ENCODE measurements at places on chromosomes 3 and 15. TPM values are rescaled to one million over a fixed set of nuclear protein-coding genes. Genes with fewer than 3 reads are reported as not detected.

CPNE9 gene
- 0.69 TPM for total RNA-seq

SEMA3F gene
- total RNA-seq: 23.6 TPM

FGD5 gene
- total RNA-seq: 0.09 TPM

TRIM59 gene
- 24.5 TPM for total RNA-seq

NTRK3 gene
- not detected for total RNA-seq

ATP13A4 gene
- total RNA-seq: 8.1 TPM

GPR149 gene
- not detected for total RNA-seq

MCF2L2 gene
- total RNA-seq: 0.71 TPM

CPB1 gene
- total RNA-seq: not detected

SLITRK3 gene
- not detected for total RNA-seq

COLQ gene
- total RNA-seq: 9.2 TPM

RGMA gene
- 11.8 TPM for total RNA-seq

TEX55 gene
- not detected for total RNA-seq

CILP gene
- total RNA-seq: 0.22 TPM

SLC51B gene
- not detected for total RNA-seq

SPESP1 gene
- total RNA-seq: not detected

TICRR gene
- total RNA-seq: 13.9 TPM

TRPC1 gene
- total RNA-seq: 17.6 TPM

RTP1 gene
- not detected for total RNA-seq

HTR3C gene
- total RNA-seq: not detected

PPP1R14D gene
- 1.5 TPM for total RNA-seq

MGLL gene
- total RNA-seq: 0.43 TPM

ATP2C1 gene
- total RNA-seq: 82.7 TPM

CSTA gene
- total RNA-seq: not detected

Measured in progenitor cell of endocrine pancreas (in vitro differentiated cells).